ENCODE measurements at places on chromosomes 12 and 14.

DNA sequence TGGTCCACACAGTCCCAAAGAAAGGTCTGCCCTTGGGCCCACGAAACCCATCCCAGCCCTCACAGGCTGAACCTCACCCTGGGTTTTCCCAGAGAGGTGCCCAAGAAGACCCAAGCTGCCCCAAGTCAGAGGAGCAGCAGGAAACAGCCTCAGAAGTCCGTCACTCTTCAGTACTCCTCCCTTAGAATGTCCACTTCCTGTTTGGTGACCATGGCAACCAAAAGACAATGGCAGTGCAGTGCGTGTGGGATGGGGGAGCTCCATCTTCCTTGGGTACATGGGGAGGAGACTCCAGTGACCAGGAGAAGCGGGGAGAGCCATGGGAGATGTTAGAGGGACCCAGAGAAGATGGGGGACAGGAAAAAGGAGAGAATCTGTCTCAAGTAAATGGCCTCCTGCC is 11.3 kb downstream of the SELPLG start:
- DNase-seq: peak; percentile 5

GRCh38 chr14:32977913-32978312 is 39.2 kb downstream of the NPAS3 start:
- DNase-seq: no peak

DNA sequence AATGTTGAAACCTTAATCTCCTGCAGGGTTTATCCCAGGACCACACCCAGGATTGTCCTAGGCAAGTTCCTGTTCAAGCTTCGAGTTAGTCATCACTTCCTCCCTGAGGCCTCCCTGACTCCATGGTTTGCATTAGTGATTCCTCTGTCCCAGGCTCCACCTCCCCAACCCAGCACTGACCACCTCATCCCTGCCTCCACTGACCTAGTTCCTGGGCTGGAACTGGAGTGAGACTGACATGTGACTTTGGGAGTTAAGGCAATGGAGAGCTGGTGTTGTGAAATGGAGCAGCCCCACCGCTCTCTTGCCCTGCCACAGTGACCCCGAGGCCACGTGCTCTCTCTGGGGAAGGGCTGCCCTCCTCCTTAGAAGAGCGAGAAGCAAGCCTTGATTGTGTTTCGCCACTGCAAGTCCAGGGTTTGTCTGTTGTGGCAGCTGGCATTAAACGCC is 15.8 kb upstream of the DTX1 start:
- DNase-seq: no peak

DNA sequence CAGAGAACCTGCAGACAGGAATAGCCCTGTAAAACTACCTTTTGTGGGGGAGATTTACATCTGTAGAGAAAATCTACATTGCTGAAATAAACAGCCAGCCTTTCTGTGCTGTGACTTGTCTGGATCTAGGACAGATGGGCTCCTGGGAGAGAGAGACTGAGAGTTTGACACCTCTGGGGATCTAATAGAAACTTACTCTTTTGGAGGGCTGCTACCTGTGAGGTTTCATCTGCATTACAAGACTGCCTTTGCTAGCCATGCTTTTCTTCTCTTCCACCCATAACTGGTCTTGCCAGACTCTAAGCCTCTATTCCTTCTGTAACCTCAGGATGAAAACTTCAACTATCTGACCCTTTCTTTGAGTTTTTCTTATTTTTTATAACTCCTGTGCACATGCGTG is 452.6 kb downstream of the ZFP36L1 start:
- no peak for DNase-seq

DNA sequence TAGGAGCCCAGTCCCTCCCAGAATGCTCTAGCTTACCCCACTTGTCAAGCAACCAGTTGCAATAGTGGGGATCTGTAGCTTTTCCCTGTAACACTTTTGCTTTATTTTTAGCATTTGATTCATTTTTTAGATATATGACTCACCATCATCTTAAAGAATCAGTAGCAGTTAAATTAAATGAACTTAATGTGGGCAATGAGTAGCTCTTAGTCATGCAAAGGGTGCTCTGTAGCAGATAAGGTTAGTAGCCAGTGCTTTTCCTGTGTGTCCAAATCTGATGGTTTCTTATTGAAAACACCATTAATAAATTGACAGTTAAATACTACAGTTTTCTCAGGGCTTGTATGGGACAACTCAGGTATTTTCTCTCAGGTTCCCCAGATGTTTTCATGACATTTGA is 311.8 kb downstream of the RERGL start:
- no peak for DNase-seq

- no peak for DNase-seq
Observed at GRCh38 chr12:4287325-4288211, 14.0 kb downstream of the CCND2 start.

- DNase-seq: no peak
Observed at GRCh38 chr14:45201905-45202304, 51.1 kb downstream of the MIS18BP1 start.

- no peak for DNase-seq
Observed at GRCh38 chr14:103143506-103143905, 20.2 kb downstream of the TNFAIP2 start.

DNA sequence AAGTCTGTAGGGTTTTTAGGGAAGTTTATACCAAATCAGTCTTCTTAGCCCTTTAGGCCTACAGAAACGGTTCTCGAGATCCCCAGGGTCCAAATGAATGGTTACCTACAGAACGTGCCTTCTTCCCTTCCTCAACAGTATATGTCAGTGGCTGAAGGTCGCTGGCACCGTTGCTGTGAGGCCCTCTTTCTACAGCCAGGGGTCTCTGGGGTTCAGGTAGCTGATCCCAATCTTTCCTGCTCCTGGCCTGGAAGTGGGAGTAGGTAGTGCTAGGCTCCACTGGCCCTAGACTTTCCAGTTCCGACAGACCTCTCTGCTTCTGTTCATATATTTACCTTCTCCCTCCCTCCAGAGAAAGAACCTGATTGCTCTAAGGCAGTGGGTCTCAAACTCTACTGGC is 6.4 kb upstream of the EGLN3 start:
- DNase-seq: no peak

DNA sequence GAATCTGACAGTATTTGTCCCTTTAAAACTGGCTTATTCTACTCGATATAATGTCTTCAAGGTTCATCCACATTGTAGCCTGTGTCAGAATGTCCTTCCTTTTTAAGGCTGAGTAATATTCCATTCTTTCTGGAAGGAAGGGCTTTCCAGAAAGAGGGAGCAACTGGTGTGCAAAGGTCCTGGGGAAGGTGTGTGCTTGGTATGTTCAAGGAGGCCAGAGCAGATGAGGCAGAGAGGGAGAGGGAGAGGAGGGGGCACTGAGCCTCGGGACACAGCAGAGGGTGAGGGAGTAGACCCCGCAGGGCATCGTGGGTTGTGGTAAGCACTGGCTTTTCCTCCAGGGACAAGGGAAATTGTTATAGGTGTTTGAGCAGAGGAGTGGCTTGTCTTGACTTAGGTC is 90.9 kb upstream of the NCOR2 start:
- no peak for DNase-seq

- DNase-seq: no peak
Observed at GRCh38 chr12:52280796-52281560, 6.5 kb downstream of the KRT86 start.

DNA sequence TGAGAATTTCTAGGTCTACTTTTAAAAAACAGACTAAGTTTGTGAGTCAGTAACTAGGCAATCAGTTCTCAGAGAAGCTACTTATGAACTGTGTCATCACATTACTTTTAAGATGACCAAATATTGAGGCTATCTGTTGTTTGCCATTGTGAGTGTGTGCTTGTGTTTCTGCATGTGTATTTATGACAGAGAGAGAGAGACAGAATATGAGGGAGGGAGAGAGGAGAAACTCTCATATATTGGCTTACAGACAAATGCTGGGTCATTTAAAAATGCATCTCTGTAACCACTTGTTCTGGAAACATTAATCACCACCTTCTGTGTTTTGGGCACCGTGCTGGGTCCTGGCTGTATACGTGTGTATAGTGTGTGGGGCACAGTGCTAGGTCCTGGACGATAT is 161.5 kb upstream of the FRMD6 start:
- DNase-seq: no peak

DNA sequence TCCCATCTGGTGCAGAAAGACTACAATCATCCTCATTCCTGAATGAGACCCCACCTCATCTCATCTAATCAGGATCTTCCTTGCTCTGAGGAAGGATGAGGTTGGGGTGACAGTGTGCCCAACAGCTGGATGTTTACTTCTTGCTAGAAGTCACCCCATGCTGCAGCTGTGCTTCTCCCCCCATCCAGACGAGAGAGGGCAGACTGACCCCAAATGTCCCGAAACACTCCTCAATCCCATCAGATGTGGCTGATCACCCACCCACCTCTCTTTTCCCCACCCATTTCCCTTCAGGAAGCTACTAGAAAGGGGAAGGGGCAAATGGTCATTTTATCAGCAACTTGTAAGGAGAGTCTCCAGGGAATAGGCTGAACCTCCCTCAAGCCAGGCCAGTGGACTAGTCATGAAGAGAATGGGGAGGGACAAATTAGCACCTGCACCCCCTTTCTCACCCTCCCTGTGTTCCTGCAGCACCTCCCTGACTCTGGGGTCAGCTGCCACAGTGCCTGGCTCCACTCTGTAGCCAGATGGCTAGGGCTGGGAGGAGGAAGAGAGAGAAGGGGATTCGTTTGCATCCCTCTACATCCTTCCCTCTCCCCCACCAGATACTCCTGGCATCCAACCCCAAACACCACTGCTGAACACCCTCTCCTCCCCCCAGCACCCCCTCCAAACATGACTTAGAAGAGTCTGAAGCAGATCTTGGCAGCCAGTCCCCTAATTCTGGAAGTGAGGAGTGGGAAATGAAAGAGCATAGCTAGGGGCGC is 2.8 kb upstream of the BAZ2A start:
- DNase-seq: no peak

DNA sequence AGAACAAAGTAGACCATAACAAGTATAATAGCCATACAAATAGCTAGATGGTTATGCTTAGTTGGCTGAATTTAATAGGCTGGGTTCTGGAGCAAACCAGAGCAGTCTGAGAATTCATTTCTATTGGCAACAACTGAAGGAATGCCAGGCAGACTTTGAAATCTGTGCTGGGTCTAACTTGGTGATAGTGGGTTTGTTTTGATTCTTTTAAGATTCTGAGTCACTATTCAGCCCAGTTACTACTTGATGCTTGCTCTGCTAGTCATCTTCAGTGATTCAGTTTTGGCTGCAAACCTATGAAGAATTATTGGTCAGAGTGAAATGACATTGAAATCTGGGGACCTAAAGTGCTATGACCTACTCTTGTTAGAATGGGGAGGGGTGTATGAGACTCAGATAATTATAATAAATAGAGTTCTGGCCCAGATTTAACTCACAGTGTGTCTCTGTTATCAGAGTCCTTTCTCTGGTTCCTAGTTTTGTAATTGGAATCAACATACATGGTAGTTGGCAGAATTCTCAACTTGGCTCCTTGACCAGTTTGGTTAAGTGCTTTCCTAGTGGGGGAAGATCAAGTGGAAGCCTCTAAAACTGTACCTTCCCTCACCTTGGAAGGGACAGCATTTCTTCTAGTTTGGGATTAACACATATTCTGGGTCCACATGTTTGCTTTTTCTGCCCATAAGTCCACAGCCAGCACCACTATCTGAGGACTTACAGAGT is 43.5 kb downstream of the MNAT1 start:
- DNase-seq: no peak

GRCh38 chr12:16348435-16349130 is 1.1 kb downstream of the MGST1 start:
- DNase-seq: no peak

DNA sequence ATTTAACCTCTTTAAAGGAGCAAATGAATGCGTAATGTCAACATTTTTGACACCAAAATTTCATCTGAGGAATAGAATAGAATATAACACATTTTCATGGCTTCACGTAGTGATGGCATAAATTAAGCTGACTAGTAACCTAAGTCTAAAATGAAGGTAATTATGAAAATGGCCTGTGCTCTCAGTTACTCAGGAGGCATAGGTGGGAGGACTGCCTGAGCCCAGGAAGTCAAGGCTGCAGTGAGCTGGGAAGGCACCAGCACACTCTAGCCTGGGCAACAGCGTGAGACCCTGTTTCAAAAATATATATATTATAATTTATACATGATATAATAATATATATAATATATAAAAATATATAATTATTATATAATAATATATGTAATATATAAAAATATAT is 383.2 kb upstream of the ATP2B1 start:
- DNase-seq: no peak

- no peak for DNase-seq
Observed at GRCh38 chr12:126727218-126728075, 1539.5 kb upstream of the TMEM132C start.

DNA sequence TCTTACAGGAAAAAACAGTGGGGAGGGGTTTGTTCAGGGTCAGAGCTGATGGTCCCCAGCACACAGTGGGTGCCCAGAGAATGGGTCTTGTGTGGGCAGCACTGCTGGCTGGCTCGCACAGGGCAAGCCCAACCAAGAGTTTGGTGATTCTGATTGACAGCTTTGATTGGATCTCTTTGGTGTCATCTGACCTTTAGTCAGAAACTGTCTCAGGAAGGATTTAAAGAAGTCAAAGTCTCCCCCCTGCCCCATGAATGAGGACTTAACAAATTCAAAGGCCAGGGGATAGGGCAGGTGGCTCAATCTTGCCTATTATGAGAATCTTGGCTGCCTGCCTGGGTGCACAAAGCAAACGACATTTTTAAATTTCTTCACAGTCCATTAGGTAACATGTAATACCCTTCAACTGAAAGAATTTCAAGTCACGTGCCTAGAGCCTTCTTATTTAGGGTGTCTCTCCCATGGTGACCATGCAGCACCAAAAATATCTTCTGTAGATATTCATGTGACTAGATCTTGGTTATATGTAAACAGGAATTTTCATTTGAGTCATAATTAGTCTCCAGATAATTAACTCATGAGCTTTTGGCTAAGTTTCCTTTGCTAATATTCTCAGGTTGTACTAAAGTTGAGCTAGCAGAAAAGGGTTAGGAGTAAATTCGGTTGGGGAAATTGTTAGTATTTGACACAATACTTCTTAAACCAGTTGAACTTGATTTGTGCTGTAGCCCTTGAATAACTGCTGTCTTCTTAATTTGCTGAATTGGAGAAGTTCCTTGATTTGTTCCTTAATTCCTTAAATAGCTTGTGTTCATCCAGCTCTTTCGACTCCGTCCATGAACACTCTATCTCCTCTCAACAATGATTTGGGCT is 54.5 kb upstream of the HECTD1 start:
- no peak for DNase-seq

DNA sequence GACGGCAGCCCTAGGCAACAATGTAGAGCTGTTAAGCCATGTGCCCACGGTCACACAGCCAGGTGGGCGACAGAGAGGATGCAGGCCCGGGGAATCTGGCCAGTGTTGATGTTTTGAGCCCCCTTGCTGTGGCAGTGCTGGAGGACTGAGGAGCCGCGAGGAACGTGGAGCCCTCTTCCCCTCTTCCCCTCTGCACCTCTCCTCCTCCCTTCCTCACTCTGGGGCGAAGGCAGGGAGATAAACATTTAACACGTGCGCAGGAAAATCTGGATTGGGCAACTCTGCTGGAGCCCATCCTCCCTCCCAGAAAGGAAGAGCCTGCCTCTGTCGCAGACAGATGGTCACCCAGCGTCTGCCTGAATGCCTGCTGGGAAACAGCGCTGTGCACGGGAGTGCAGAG is 376.8 kb downstream of the FUT8 start:
- DNase-seq: no peak

- DNase-seq: no peak
Observed at GRCh38 chr12:11071414-11071813, 9.3 kb upstream of the TAS2R46 start.

GRCh38 chr12:123231931-123232330 is 1.0 kb downstream of the MPHOSPH9 start:
- DNase-seq: no peak
